Activated T-helper 2 cell treated with anti-CD3 and anti-CD28 coated beads, Interferon-gamma antibody, Interleukin-2, Interleukin-4, amounts not matched to agents 10 μg/mL and 5 μg/mL and 100 μg/mL, durations not matched to agents 14 hours and 24 hours and 36 hours (primary cell): ENCODE measurements at places on chromosomes 16 and 17.

- DNase-seq = no peak
Observed at GRCh38 chr17:44627513-44628242, 28.6 kb upstream of the MEIOC start.

DNA sequence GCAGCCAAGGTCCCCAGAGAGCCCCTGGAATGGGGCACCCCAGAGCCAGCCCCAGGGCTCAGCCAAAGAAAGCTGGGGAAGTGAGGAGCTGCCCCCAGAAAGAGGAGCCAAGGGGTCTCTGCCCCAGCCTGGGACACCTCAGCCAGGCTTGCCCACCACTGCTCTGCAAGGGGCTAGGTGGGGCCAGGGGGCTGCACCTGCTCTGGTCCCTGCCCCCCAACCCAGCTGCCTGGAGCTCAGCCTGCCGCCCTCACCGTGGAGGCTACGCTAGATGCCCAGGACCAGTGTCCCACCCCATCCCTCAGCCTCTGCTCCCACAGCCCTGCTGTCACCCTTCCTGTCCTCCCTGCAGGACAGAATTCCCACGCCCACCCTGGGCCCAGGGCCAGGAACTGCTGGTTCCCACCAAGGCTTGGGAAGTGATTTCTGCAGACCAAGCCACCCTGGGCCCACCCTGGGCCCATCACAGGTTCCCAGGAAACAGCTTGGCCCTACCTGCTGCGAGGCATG lies 28.1 kb upstream of the KRT17 start:
- no peak for DNase-seq

DNA sequence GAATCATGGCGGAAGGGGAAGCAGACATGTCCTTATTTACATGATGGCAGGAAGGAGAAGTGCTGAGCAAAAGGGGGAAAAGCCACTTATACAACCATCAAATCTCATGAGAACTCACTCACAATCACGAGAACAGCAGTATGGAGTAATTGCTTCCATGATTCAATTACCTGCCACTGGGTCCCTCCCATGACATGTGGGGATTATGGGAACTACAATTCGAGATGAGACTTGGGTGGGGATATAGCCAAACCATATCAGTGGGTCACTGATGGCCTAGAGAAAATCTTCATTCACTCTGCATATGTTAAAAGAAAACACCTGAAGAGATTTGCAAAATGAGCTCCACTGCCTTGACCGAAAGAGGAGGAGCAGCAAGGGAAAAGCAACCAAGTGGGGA lies 130.3 kb upstream of the FAM20A start:
- DNase-seq = no peak

GRCh38 chr16:82287937-82288336 lies 117.9 kb upstream of the MPHOSPH6 start:
- no peak for DNase-seq

DNA sequence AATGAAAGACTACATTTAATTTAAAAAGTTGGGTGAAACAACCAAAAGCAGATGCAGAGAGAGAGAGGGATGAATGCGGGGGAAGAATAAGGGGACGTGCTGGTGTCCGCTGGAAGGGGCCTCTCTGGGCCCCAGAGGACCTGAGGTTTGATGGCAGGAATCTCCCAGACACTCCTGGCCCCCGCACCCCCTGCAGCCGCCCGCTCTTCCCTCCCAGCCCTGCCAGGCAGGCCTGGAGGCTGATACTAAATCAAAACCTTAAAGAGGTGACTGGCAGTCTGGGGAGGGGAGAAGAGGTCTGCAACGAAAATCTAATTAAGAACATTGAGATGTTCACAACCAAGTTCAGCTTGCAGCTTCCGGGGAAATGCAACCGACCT lies 2.4 kb downstream of the FOXL1 start:
- DNase-seq = no peak

DNA sequence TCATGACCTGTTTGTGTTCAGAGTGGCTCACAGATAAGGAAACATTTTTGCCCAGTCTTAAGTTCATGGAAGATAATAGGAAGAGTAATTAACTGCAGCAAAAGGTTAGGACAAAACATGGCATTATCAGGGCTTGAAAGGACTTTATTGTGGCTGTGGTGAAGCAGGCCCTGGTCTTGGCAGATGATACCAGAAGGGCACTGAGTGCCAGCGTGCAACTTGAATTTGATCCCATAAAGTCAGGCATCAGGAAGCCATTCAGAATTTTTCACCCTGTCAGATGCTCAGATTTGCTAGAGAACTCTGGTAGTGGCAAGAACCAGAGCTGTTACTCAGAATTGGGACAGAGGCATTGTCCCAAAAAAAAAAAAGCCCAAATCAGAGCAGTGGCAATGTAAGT lies 11.2 kb upstream of the COG7 start:
- DNase-seq = no peak

DNA sequence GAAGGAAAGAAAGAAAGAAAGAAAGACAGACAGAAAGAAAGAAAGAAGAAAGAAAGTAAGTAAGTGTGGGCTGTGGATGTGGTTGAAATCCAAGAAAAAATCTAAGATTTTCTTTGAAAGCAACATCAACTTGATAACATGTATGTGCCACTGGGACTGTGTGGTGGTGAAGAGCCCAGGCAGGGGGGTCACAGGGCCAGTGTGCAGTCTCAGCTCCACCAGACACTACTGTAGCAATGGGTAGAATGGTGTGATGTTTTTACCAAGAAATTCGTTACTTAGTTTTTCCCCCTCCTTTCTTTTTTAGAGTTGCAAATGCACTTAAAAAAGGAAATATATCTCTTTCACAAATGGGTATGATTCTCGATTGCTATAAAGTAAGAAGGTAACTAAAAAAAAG lies 71.9 kb upstream of the CNEP1R1 start:
- DNase-seq = no peak

DNA sequence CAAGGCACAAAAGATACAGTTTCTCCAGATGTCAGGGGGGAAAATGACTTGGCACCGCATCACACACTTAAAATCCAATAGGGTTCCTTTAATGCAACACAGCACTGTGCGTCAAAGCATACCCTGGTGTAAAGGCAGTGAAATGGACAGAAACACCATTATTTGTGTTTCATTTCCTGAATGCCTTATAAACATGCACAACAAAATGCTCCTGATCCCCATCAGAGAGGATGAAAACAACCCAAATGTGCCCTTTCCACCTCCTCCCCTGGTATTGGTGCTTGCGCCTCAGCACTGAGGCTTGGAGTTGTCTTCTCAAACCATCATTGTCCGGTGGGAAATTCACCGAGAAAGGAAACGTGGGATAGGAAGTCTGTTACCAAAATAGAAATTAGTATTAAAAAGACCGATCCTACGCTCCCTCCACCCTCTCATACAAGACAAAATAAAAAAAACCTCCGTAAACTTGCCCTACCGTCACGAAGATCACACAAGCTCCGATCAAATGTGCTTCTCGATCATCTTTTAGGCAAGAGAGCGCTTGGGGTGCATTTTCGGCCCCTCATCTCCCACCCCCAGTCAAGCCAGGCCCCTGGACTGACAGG lies 722 bp downstream of the CDC27 start:
- no peak for DNase-seq

- DNase-seq = no peak
Observed at GRCh38 chr16:24826096-24826690, 19.6 kb upstream of the SLC5A11 start.

- DNase-seq = no peak
Observed at GRCh38 chr16:73711406-73712080, 585.1 kb upstream of the PSMD7 start.

GRCh38 chr17:19705771-19706770 lies 10.3 kb downstream of the SLC47A2 start:
- no peak for DNase-seq

- DNase-seq = no peak
Observed at GRCh38 chr16:87757841-87758426, 7.9 kb downstream of the KLHDC4 start.

GRCh38 chr17:80261159-80261894 lies 675 bp downstream of the RNF213 start:
- DNase-seq = peak; percentile 71

- DNase-seq = peak; percentile 54
Observed at GRCh38 chr17:74730491-74731346, 6.3 kb upstream of the RAB37 start.

- no peak for DNase-seq
Observed at GRCh38 chr16:78298986-78299385, 199.5 kb downstream of the WWOX start.

GRCh38 chr16:35532576-35532975 lies 2073.2 kb downstream of the TP53TG3F start:
- no peak for DNase-seq

- no peak for DNase-seq
Observed at GRCh38 chr16:50137268-50137667, 15.8 kb upstream of the TENT4B start.

- no peak for DNase-seq
Observed at GRCh38 chr17:67470163-67470562, 93.1 kb downstream of the PITPNC1 start.

- DNase-seq = no peak
Observed at GRCh38 chr16:81607805-81608522, 163.4 kb downstream of the CMIP start.
